ENCODE measurements at places on chromosomes 2 and 18.

GRCh38 chr18:48027401-48027963, 97.0 kb upstream of the SMAD2 start:
- no peak for DNase-seq

DNA sequence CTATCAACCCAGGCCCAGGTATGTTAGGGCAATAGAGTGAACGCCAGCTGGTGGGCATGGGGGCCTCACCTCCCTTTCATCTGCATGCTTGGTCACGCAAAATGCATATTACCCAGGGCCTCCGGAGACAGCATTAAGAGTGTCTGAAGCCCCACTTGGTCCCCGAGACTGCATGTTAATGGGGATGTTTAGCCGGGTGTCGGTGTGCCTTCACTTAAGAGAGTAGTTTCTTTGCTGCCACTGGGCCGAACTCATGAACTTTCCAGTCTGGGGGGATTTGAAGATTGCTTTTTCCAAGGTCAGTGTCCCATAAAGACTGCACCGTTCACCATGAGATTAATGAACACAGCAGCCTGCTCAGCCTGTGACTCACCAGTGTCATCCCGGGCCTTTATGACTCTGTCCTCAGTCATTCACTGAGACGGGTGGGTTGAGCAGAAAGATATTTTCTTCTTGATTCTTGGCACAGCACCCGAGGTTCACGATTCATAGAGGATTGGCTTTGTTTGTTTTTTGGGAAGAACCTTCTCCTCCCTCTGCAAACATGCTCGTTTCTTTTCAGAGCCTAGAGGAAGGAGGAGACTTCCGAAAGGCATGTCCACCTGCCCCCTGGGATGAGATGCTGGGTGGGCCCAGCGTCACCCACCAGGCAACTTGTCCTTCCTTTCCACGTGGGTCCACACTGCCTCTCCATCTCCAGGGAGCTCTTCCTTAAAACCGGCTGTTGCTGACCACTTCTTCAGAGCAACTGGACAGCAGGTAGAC, 199.1 kb downstream of the GLI2 start:
- DNase-seq = peak; percentile 81

GRCh38 chr2:174158003-174158402, 90.3 kb downstream of the OLA1 start:
- DNase-seq = no peak

GRCh38 chr2:70204452-70204851, 13.6 kb upstream of the C2orf42 start:
- no peak for DNase-seq

- DNase-seq = no peak
These were observed 266.9 kb upstream of the EPAS1 start for GRCh38 chr2:46030330-46030729.

DNA sequence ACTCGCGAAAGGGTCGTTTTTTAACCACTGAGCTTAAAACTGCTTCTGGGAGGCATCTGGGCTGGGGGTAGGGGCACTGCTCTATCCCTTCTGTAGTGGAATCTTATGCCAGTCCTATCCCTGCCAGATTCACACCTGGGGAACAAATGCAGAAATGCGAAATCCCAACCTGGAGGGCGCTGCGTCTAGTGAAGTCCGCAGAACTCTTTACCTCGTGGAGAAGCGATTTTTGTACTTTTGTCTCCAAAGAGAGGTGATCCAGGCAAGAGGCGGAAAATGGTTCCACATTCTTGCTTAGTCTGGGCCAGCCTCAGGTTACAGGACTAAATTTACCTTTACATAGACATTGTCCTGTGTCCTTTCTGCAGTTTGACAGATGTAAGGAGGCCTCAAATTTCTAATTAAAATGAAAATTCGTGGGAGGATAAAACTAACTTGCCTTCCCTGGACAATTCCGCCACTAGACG, 10.4 kb downstream of the TBR1 start:
- DNase-seq = no peak
